Liver (tissue), 10 donors: ENCODE measurements at places on chromosomes 11 and 22.

DNA sequence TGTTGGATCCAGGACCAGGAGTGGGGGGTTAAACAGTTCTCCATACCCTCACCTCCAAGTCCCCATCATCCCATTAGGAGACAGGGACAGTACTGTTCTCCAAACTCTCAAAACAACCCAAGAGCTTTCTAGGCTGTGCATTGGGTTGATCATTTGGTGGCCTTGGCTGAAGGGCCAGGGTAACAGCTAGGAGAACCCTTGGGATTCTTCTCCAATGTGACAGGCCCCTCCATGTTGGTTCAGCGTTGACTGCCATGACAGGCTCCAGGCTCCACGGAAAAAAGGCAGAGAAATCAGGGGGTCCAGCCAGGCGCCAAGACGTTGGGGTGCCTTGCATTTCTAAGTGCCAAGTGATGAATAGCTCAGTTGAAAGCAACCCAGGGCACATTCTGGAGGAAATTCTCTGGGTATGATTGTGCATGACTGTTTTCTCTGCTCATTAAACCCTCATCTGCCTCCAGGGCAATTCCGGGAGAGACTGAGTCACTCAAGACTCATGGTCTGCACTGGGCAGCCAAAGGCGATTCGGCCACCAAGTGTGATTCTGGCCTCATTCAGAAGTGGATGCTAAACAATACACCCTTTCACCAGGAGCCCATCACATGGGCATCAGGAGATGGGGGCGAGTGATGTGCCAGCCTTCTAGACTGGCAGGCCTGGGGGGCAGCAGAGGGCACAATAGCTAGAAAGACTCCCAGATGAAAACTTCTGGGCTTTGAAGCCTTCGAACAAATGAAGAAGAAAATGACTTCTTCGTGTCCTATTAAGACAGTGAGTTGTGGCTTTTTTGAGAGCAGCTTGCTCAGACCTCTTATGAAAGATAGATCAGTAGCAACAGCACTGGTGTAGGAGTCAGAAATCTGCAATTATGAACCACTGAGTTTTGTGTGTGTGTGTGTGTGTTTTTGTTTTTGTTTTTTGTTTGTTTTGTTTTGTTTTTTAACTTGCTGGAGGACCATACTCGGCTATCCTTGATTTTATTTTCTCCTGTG, 27.7 kb downstream of the CD44 start:
- DNase-seq: no peak

GRCh38 chr11:12503039-12503484, 125.7 kb downstream of the PARVA start:
- no peak for DNase-seq

DNA sequence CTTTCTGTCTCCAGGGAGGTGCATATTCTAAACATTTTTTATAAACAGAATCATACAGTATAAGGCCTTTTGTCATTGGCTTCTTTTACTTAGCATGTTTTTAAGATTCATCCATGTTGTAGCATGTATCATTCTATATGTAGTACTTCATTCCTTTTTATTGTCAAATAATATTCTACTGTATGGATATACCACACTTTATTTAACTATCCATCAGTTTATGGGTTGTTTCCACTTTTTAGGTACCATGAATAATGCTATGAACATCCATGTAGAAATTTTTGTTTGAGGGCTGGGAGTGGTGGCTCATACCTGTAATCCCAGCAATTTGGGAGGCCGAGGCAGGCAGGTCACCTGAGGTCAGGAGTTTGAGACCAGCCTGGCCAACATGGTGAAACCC, 73.1 kb downstream of the PHF21A start:
- no peak for DNase-seq

DNA sequence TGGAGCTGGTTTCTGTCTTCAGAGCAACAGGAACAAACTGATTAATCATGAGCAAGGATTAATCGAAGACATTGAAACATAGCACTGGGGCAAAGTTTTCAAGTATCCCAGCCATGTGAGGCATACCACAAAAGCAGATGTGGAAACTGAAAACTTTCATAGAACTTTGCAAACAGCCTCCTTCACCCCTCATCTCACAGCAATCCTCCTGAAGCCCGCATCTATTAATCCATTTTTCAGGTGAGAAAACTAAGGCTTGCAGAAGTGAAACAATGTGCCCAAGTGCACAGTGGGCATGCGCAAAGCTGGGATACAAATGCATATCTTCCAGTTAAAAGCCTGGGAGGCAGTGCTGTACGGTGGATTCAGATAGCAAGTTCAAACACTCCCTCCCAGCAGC, 58.6 kb upstream of the HMGXB4 start:
- DNase-seq: peak; percentile 21

DNA sequence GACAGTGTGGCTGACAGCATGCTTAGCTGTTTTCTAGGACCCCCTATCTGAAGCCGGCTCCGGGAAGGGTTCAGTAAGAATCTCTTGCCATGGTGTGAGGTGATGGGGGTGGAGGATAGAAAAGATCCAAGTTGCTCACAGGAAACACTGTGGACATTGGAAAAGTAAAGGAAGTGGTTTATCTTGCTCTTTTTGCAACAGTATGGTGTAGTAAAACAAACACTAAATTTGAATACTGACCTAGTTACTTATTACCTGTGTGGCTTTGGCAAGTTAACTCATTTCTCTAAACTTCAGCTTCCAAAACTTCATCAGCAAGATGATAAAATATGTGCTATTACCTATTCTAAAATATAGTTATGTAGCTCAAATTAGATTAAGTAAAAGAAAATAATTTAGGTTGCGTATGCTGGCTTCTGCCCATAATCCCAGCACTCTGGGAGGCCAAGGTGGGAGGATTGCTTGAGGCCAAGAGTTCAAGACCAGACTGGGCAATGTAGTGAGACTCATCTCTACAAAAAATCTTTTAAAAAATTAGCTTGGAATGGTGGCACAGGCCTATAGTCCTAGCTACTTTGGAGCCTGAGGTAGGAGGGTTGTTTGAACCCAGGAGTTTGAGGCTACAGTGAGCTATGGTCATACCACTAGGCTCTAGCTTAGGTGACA, 51.6 kb upstream of the APOA1 start:
- no peak for DNase-seq

GRCh38 chr22:49699476-49699875, 128.2 kb downstream of the BRD1 start:
- no peak for DNase-seq
